Liver (tissue), 10 donors: ENCODE measurements at places on chromosomes 1 and 21.

- no peak for DNase-seq
These were observed 74.9 kb downstream of the VWA5B1 start for GRCh38 chr1:20365421-20366055.

DNA sequence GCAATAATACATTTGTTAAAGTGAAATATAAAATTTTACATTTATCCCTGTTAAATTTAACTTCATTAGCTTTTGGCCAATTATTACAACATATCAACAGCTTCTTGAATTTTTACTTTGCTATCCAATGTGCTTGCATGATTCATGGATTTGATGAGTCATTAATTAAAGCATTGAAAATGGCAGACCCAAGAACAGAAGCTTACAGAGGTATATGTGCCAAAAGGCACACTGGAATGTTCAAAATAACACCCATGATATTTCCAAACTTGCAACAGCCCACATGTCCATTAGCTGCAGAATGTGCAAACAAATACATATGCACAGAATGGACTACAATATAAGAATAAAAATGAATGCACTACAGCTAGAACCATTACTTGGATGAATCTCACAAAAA, 76.4 kb upstream of the MAN1A2 start:
- DNase-seq = no peak

DNA sequence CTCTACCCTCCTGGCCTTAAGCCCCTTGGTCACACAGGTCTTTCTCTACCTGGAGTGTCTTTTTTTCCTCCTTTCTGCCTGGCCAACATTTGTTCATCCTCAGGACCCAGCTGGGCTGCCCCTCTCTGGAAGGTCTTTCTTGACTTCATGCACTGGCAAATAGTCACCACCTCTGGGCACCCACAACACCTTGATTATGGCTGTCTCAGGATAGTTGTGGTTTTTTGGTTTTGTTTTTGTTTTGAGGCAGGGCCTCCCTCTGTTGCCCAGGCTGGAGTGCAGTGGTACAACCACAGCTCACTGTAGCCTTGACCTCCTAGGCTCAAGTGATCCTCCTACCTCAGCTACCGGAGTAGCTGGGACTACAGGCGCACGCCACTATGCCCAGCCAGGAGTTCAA, 10.8 kb downstream of the RPS6KA1 start:
- no peak for DNase-seq

GRCh38 chr1:96366516-96366915, 355.1 kb upstream of the PTBP2 start:
- DNase-seq = no peak

DNA sequence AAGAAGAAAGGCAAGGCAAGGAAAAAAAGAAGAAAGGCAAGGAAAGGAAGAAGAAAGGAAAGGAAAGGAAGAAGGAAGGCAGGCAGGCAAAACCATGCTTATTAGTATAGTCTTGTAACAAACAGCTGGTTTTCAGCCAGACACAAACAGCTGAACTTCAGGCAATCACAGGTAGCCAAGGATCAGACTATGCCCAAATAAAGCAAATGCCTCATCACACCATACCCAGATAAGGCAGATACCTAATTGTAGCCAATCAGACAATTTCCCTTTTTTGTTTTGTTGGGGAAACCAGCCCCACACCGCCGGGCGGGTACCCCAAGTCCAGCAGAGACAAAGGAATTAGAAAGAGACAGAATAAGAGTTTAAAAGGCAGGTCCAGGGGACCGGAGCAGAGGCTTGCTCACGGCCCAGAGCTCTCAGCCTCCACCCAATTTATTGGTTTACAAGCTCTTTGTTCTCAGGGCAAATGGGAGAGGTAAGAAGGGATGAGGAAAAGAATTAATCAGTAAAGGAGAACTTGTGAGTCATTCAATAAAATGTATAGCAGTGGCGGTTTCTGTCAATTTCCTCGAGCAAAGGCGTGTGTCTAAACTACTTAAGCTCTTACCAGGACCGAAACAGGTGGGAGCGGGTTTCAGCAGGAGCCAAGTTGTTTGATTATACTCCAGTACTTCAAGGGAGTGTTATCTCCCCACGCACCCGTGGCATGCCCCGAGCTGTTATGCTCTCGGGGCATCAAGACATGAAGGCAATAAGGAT, 886.8 kb downstream of the KCNT2 start:
- DNase-seq = no peak

DNA sequence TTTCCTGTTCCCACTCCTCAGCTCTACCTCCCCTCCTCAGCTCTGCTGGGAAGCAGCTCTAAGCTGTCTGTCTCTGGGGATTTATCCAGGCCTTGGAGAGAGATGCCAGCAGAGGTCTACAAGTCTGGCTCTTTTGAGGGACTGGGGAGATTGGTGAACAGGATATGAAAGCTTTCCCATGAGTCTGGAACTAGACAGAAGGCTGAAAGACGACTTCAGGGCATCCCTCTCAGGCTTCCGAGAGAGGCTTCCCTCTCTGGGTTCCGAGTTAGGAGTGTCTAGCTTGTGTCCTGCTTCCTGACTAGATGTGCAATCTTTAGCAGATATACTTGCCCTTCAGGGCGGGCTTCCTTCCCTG, 733 bp downstream of the TMEM35B start:
- DNase-seq = no peak

DNA sequence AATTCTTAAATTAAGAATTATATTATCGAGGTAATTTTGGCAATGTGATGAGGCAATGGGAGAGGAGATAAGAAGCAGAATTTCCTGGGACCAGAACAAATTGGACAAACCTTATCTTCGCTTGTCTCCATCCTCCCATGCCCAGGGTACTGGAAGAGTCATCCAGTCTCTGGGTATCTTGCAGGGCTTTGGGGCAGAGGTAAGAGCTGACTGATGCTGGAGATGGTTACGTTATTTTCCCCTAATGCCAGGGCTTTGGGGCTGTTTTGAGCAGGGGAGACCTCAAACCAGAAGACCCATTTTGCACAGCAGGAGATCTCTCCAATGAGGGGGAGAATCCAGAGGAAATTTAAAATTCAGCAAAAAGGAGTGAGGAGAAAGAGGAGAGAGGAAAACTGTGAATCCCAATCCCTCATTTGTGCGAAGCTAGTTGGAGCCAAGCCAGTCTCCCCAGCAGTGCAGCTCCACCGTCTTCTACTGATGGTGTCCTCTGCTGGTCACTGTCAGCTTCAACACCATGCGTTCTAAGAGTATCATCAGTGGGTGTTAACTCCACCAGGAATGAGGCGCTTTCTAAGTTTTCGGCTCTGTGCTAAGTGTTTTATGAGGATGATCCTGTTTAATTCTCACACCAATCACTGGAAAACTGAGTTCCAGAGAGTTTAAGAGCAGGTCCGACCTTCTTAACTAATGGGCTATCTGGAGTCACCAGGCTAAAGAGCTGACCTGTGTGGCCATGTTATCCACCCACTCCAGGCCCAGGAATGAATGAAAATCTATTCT, 86.8 kb upstream of the CD34 start:
- DNase-seq = peak; percentile 69

DNA sequence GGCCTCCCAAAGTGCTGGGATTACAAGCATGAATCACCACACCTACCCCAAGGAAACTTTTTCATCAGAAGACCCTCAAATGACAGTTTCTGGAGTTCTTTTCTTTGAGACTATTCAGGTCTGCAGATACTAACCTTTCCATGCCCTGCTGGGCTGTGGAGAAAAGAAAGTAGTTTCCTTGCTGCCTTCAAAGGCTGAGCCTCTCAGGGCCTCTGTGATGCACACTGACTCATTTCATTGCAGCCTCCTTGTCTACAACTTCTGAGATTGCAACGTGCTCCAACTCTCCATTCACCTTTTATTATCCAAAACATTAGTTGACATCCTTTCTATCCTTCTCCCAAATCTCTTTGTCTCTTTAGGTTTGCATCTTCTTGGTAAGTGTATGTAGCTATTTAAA, 8.8 kb upstream of the SAMSN1 start:
- DNase-seq = no peak

DNA sequence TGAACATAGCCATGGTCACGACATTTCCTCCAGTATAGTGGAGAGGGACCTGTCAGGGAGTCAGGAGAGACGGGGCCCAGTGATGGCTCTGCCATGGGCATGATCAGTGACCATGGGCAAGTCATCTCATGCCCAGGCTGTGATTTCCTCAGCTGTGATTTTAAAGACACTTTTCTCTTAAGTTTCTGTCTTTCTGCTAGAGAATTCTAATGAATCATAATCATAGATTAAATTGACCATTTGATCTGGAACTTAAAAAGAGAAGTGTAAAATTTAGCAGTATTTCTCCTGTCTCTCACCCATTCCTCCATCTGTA, 112.7 kb downstream of the USP25 start:
- no peak for DNase-seq

DNA sequence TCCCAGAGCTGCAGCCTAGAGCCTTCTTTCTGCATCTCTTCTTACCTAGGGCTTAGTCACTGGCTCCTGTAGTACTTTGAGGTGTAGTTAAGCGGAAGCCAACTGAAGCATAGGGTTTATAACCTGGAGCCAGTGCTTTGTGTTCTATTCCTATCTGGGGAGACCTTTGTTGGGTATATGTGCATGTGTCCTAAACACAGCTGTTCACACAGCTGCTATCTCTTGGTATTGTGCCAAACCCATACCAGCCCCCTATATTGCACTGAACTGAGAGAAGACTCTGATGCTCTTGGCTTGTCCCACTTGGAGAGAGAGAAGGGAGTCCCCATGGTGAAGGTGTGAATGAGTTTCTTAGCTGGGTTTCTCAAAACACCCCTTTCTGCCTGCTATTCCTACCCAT, 17.2 kb upstream of the NFASC start:
- DNase-seq = no peak

DNA sequence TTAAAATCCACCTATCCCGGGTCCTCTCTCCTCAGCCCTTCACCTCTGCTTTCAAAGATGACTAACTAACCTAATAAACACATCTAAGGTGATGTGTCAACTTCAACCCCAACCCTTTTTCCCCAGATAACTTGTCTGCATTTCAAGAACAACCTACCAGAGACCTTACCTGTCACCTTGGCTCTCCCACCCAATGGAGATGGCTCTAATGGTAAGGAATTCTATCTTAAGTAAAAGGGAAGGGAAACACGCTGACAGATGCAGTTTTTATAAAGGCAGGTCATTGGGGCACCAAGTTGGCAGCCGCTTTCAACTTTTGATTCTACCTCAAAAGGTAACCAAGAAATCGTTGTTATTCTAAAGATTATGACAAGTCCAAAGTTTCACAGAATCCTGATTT, 37.6 kb downstream of the MRPL39 start:
- no peak for DNase-seq

DNA sequence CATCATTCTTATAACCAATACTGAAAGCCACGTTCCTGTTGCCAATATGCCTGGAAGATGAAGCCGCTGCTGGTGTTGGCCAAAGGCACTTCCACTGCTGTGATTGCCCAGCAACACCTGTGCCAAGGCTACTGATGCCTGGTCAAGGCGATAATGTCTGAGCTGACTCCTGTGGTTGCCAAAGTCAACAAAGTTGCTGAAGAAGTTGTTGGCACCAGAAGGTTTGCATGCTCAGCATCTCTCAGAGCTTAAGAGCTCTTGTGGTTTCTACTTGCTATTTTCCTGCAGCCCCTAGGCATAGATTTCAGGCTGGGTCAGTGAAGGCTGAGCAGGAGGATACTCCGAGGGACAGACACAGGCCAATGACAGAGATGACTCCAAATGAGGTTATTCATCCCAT, 63.4 kb upstream of the RAB3GAP2 start:
- DNase-seq = no peak

- DNase-seq = no peak
These were observed 31.1 kb upstream of the IGSF5 start for GRCh38 chr21:39713905-39714304.

- DNase-seq = no peak
These were observed 921 bp upstream of the ASCL5 start for GRCh38 chr1:201127755-201128455.
